Activated CD4-positive, CD25-positive, alpha-beta regulatory T cell treated with anti-CD3 and anti-CD28 coated beads, Interleukin-2, amount 50 U/mL, for 16 hours (primary cell): ENCODE measurements at places on chromosomes 3 and 15.

GRCh38 chr3:104549099-104549714 is 817.5 kb upstream of the ALCAM start:
- no peak for DNase-seq

DNA sequence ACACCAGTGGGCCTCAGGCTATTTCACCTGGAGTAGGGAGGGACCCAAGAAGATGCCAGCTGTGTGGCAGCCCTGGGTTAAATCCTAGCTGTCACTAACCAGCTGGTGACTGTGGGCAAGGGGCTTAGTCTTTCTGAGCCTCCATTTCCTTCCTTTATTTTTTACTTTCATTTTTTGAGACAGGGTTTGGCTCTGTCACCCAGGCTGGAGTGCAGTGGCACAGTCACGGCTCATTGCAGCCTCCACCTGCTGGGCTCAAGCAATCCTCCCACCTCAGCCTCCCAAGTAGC is 108.0 kb upstream of the SMAD3 start:
- DNase-seq: no peak

- no peak for DNase-seq
Observed at GRCh38 chr3:168260859-168261258, 165.1 kb upstream of the GOLIM4 start.

GRCh38 chr15:64423970-64424369 is 36.3 kb downstream of the TRIP4 start:
- DNase-seq: no peak

- DNase-seq: no peak
Observed at GRCh38 chr3:181290941-181291340, 301.4 kb upstream of the DNAJC19 start.

DNA sequence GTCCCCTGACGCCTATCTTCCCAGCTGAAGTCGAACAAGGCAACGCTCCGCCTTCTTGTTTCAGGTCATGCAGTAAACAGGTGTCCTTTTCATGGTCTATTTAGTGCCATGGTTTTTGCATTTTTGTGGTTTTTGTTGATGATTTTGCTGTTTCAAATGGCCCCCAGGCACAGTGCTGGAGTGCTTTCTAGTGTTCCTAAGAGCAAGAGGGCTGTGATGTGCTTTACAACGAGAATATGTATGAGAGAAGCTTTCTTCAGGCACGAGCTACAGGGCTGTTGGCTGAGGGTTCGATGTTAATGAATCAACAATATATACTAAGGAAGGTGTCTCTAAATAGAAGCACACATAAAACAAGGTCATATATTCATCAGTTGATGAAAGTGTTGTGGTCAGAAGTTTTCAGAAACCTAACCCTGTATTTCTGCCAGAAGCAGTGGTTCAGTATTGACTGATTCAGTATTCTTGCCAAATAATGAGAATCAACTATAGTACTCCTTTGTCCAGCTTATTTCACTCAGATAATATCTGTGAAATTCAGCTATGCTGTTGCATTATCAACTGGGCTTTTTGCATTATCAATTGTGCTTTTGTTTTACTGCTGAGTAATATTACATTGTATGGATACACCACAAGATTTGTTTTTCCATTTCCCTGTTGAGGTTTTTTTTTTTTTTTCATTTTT is 18.5 kb downstream of the LIMD1 start:
- no peak for DNase-seq

DNA sequence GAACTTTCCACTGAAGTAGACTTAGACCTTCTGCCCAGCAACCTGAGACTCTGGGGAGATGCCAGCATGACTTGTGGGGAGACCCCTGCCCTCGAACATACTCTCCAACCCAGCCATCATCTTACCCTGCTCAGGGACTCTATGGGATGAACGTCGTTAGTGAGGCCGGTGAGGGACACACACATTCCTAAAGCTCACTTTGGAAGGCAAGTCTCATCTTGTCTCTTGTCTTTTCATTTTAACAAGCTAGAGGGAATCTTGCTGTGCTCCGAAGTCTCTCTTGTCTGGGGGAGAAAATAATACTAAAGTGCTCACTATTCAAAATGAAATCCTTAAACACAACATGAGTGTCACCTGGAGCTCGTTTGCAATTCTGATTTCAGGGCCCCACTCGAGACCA is 239.5 kb upstream of the HES1 start:
- DNase-seq: no peak

DNA sequence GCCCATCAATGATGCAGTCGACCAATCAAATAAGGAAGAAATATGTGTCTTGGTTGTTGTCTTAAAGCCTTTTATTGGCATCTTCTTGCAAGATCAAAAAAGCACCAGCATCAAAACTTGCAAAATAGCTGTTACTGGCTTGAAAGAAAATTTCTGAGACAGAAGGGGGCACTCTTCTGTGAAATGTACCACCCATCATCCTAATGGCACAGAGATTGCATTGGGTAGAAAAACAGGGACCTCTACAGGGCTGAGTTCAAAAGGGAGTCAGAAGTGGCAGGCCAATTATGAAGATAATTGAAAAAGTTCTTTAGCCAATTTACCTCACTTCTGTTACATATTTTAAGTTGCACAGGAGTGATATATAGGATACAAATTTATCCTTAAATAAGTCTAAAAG is 122.3 kb upstream of the GPR149 start:
- no peak for DNase-seq

DNA sequence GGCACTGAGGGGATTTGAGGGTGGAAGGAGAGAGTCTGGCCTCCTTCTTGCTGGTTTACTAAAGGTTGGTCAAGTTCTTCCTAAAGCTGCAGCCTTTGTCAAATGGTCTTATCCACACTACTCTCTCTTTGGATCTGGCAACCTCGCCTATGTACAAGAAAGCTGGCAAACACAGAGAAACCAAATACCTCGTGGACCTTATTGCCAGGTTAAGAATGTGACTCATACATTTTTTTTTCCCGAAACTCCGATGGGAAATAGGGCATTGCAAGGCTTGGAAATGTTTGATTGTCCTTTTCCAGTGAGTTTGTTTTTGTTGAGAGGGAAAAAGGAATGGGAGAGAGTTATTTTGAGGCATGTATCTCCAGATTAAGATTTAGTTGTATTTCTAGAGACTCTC is 13.9 kb downstream of the EOMES start:
- DNase-seq: no peak

DNA sequence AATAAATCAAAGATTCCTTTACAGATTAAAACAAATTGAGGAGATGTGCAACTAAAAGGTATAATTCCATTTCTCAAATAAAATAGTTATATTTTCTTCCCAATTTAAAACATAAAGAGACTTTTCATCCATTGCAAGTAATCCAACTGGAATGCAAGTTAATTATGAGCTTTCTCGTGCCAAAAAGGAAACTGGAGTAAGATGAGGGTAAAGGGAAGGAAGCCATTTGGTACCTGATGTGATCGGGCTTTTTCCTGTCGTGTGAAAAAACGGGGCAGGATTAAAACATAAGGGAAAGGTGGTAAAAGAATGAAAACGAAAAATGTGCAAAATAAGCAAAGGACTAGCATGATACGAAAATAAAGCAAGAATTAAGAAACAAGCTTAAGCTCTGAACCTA is 41.8 kb upstream of the XXYLT1 start:
- no peak for DNase-seq
